ENCODE measurements at places on chromosomes 2 and 18.

- no peak for DNase-seq
Measured at GRCh38 chr2:151258121-151258520, 3.5 kb downstream of the RBM43 start.

GRCh38 chr2:20148426-20148922 lies 76.5 kb downstream of the SDC1 start:
- DNase-seq: no peak

DNA sequence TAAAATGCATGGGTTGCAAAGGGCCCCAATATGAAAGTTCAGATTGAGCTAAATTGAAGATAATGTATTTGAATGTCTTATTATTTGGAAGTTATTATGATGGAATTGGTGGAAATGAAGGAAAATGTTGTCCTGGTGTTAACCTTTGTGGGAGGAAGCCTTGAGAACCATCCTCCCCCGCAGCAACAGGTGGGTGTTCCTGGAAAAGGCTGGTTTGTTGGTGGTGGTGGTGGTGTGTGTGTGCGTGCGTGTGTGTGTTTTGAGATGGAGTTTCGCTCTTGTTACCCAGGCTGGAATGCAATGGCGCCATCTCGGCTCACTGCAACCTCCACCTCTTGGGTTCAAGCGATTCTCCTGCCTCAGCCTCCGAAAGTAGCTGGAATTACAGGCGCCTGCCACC lies 36.2 kb downstream of the CHRNA1 start:
- no peak for DNase-seq

DNA sequence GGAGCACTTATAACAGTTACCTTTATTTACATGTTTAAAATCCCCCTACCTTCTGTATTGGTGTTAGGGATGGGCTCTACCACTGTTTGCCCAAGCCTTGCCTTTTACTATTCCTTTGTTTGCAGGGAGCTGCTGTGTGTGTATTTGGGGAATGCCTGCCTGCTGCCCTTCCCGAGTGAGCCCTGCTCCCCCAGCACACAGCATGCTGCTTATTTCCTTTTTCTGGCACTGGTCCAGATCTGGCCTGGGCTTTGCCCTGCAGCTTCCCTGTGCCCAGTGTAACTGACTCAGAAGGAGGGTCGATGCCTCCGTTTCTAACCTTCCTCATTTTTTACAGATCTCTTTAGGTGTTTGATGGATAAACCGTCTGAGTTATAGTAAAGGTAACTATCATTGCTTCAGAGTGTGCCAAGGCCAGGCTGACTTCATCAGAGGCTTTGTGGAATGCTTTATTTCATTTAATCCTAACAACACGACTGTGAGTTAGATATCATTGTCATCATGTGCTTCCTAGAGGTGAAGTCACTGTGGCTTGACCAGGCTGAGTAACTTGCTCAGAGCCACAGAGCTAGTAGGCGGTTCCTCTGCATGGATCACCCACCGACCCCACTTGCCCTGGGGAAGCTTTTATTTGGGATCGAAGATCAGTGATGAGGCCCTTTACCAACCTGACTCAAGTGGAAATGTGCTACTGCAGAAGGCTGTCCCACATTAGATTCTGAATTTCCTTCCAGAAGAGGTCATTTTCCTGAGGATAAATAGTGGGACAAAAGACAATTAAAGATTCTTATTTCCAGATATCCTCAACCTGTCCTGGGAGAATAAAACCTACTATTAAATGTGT lies 238.8 kb downstream of the ZNF407 start:
- DNase-seq: no peak

DNA sequence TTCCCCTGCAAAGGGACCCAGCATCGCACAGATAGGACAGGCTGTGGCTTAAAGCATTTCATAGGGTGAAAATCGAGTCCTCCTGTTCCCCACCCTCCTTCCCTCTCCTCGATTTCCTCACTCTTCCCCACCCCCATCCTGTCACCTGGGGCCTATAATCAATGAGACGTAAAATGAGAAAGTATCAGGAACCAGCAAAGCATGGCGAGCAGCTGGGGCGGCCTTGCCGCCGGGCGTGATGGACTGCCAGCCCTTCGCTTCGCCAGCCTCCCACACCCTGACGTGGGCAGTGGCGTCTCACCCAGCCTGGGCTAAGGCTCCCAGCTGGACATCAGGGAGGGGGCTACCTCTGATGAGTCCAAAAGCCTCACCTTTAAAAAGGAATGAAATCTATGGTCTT lies 11.1 kb downstream of the SLC30A3 start:
- no peak for DNase-seq

- DNase-seq: no peak
Measured at GRCh38 chr18:8972116-8972515, 130.4 kb upstream of the NDUFV2 start.

DNA sequence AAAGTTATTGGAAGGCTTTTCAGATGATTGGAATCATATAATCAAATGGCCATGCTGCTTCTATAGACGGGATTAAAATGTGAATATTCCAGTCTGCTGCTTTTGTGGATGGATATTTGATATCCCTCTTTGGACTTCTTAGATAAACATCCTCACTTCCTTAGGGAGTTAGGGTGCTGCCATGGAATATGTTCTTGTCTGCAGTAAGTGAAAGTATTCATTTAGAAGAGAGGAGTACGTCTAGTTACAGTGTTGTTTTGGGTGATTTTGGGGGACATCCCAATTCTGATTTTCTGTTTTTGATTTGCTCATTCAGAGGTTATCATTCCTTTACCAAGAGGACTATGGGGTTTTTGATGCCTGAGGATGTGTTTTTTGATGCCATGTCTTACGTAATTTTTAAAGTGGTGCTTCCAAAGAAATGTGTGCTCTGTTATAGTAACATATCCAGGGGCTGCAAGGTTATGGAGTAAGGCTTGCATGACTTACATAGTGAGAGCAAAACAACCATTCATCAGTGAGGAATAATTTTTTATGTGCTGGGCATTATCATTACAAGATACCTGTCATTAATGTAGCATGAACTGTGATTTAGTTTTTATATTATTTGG lies 33.6 kb downstream of the ASXL3 start:
- DNase-seq: no peak

- DNase-seq: no peak
Measured at GRCh38 chr2:186995092-186995491, 146.1 kb upstream of the ZSWIM2 start.

DNA sequence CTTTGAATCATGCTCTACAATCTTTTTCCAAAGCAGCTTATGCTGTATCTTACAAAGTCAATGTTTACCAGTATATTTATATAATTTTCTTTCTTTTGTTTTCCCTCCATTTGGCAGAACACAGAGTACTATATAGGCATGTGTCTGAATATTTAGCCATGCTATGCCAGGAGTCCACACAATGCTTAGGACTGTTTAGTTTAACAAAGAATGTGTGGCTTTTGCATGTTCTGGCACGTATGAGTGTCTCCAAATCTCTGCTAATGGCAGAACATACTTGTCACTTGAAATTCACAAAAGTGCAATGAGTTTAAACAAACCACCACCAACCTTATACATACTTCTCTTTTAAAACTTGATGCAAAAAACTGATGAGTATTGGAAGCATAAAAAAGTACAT lies 268.0 kb downstream of the NR4A2 start:
- DNase-seq: no peak

- no peak for DNase-seq
Measured at GRCh38 chr2:86750240-86750839, 30.2 kb downstream of the RMND5A start.

DNA sequence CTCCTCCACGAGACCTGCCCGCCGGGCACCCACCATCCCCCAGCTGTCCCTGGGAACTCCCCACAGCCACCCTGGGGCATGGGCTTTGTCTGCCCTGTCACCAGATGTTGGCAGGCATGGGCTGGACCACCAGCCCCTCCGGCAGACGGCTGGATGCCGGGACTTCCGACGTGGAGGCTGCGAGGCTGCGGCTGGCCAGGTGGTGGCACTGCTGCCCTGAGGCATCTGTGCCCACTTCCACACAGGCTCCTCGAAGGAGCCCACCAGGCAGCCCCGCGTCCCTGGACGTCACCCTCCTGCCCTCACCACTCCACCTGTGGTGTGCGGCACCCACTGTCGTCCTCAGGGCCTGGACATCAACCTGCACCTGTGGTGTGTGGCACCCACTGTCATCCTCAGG lies 319.9 kb upstream of the SALL3 start:
- DNase-seq: no peak

DNA sequence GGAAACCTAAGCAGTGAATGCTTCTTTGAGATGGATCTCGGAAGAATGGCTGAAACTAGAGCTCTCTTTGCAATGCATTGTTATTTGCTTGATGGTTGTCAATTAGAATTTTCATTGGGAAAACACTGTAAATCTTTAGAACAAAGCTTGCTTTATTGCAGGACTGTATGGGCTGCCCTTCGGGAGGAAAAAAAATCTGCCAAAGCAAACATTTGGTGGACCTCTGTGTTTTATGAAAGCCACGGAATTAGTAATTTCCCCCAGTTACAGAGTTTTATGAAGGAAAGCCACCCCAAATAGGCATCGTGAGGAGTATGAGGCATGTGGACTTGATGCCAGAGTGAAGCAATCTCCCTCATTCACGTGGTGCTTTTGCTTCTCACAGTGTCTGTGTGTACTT lies 33.5 kb downstream of the RHBDD1 start:
- DNase-seq: no peak

DNA sequence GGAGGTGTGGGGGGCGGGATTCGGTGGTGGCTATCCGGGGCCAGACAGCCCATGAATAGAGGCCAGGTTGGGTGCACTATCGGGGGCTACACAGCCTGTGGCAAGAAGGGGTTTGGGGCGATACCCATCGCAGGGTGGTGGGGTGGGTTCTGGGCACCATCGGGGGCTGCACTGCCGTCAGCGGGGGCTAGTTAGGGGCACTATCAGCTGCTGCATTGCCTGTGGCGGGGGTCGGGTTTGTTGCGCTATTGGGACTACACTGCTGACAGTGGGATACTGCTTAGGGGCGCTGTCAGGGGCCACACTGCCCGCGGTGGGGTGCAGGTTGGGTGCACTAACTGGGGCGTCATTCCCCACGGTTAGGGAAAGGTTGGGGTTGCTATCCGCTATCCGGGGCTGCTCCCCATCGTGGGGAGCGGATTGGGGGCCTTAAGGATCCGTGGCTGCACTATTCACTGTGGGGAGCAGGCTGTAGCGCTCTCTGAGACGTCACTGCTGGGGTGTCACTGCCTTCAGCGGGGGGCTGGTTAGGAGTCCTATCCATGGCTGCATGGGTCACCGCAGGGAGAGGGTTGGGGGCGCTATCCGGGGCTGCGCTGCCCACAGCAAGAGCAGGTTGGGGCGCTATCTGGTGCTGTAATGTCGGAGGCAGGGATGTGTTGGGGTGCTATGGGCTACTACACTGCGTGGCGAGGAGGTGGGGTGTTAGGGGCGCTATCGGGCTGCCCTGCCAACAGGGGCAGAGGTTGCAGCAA lies 76.5 kb upstream of the SLC35G4 start:
- DNase-seq: no peak

- DNase-seq: no peak
Measured at GRCh38 chr2:216379977-216380376, 7.7 kb upstream of the MARCHF4 start.

DNA sequence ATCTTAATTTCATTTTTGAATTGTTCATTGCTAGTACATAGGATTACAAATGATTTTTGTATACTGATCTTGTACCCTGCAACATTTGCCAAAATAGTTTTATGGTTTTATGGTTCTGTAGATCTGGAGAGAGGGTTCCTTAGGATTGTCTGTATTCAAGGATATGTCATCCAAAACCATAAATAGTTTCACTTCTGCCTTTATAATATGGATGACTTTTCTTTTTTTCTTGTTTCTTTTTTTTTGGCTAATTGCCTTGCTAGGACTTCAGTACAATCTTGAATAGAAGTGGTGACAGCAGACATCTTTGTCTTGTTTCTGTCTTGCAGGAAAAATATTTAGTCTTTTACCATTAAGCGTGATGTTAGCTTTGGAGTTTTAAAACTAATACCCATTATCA lies 383.9 kb upstream of the HS6ST1 start:
- DNase-seq: no peak

- no peak for DNase-seq
Measured at GRCh38 chr2:144390424-144391020, 129.4 kb downstream of the ZEB2 start.

GRCh38 chr2:26394694-26395093 lies 7.0 kb upstream of the DRC1 start:
- no peak for DNase-seq

DNA sequence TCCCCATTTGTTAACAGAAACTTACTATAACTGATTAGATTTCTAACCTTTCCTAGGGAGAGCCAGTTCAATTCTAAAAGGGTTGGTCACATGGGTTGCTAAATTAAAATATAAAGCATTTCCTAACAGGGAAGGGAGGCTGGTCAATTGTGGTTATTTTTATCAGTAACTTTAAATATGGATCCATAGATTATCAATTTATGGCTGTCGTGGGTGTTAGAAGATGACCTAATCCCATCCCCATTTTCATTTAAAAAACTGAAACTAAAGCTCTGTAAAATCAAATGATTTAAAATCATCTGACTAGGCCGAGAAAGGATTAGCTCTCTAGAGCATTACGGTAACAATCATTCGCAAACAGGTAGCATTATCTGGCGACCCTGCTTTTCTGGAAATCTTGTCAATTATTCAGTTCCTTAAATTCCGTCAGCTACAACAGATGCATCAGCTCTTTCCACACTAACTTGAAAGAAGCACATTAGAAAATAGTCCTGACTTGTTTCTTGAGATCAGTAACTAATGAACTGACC lies 953 bp upstream of the HNRNPA3 start:
- no peak for DNase-seq

DNA sequence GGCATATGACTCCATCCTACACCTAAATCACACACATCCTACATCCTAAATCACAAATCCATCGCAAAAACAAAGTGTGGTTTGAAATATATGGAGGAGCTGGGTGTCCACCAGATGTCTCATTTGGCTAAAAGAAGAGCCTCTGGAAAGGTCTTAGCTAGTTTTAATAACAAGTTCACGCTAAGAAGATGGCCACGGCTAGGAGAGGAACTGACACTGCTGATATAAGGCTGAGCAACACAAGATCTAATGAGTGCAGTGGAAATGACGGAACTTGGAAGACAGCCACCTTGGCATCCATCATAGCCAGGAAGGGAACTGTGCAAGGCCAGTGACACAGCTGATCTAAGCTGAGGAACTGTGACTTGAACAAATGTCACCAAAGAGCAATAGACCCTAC lies 60.0 kb upstream of the AGAP1 start:
- no peak for DNase-seq

DNA sequence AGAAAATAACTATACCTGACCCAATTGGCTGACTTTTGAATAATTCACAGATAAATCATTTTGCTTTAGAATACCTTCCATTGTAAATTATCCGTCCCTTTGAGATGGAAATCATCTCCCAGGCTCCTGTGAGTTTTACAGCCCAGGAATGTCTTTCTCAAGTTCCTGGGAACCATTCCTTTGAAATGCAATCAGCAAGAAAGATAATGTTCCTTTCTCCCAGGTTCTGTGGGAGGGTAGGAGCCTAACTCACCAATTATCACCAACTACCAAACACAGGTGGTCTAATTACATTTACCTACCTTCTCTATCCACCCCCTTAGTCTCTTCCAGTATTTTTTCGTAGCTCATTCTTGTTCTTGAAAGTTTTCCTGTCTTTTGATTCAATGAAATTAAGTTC lies 1016.0 kb downstream of the SOCS6 start:
- DNase-seq: no peak

- DNase-seq: no peak
Measured at GRCh38 chr18:22432657-22433137, 15.0 kb upstream of the CTAGE1 start.

Measured in NCI-H1930 (cell line).